ENCODE measurements at places on chromosomes 12 and 14. TPM values are rescaled to one million over a fixed set of nuclear protein-coding genes. Genes with fewer than 3 reads are reported as not detected.

The NTF3 gene
- not detected for total RNA-seq

The CSRP2 gene
- 70.1 TPM for total RNA-seq

The PRIM1 gene
- 20.8 TPM for total RNA-seq

The SERPINA9 gene
- total RNA-seq, result not detected

The ZFHX2 gene
- total RNA-seq, result not detected

The ADAMTS20 gene
- total RNA-seq, result not detected

The ANO4 gene
- 9.7 TPM for total RNA-seq

The GALNT8 gene
- 0.23 TPM for total RNA-seq

The CAPS2 gene
- 1.6 TPM for total RNA-seq

The PRKAG1 gene
- 79.3 TPM for total RNA-seq

Data from hair follicular keratinocyte (primary cell).